Cardiac ventricle fibroblast (primary cell): ENCODE measurements at places on chromosomes 3 and 15. TPM values are rescaled to one million over a fixed set of nuclear protein-coding genes. Genes with fewer than 3 reads are reported as not detected.

Gene PAQR5
- 0.94 and 1.5 TPM in 2 replicates for total RNA-seq

Gene CCDC54
- not detected in 2 replicates for total RNA-seq

Gene CIB1
- 29.1 and 29.3 TPM in 2 replicates for total RNA-seq

Gene CHMP2B
- total RNA-seq, result 19.1 and 24.0 TPM in 2 replicates

Gene SLC15A2
- total RNA-seq, result 0.06 and 0.54 TPM in 2 replicates

Gene DUOXA2
- not detected in 2 replicates for total RNA-seq

Gene ITIH1
- total RNA-seq, result not detected in 2 replicates

Gene TMEM212
- total RNA-seq, result not detected in 2 replicates

Gene GOLGA8G
- not detected in 2 replicates for total RNA-seq

Gene RCN2
- 46.5 and 59.2 TPM in 2 replicates for total RNA-seq

Gene CYP19A1
- total RNA-seq, result 0.83 and 1.1 TPM in 2 replicates

Gene RBP2
- total RNA-seq, result not detected in 2 replicates

Gene ZMYND10
- total RNA-seq, result 0.06 and 0.24 TPM in 2 replicates

Gene B3GNT5
- total RNA-seq, result 5.9 and 8.2 TPM in 2 replicates

Gene EXD1
- total RNA-seq, result not detected in 2 replicates

Gene ITGA11
- 20.8 and 23.0 TPM in 2 replicates for total RNA-seq

Gene GOLGA8R
- total RNA-seq, result 1.2 and 2.3 TPM in 2 replicates

Gene TGM4
- not detected in 2 replicates for total RNA-seq

Gene CD86
- not detected in 2 replicates for total RNA-seq

Gene GHSR
- total RNA-seq, result not detected in 2 replicates

Gene CHRD
- total RNA-seq, result 1.0 and 2.2 TPM in 2 replicates

Gene TNFAIP8L3
- 6.6 and 11.5 TPM in 2 replicates for total RNA-seq

Gene TMEM207
- not detected in 2 replicates for total RNA-seq

Gene UPK1B
- not detected in 2 replicates for total RNA-seq

Gene TICRR
- 0.69 and 0.88 TPM in 2 replicates for total RNA-seq

Gene MUC20
- 0.69 and 3.7 TPM in 2 replicates for total RNA-seq

Gene FGD5
- 2.1 and 5.6 TPM in 2 replicates for total RNA-seq

Gene FBXL2
- 4.1 and 7.0 TPM in 2 replicates for total RNA-seq
